ENCODE measurements at places on chromosomes 13 and 19. TPM values are rescaled to one million over a fixed set of nuclear protein-coding genes. Genes with fewer than 3 reads are reported as not detected.

DNA sequence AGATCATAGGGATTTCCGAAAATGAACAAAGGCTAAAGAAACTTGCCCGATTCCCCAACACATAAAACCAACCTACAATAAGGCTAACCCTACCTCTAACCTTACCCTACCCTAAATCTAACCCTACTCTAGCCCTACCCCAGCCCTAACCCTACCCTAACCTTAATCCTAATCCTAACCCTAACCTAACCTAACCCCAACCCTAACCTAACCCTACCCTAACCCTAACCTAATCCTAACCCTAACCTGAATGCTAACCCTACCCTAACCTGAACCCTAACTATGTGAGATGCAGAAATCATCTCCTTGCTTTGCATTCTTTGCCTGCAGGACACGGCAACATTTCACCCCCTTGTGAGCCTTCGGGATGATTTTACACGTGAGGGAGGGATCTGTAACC, 67.6 kb upstream of the SOX1 start:
- no peak for DNase-seq

Gene SPIB
- polyA plus RNA-seq, result 0.43 TPM

DNA sequence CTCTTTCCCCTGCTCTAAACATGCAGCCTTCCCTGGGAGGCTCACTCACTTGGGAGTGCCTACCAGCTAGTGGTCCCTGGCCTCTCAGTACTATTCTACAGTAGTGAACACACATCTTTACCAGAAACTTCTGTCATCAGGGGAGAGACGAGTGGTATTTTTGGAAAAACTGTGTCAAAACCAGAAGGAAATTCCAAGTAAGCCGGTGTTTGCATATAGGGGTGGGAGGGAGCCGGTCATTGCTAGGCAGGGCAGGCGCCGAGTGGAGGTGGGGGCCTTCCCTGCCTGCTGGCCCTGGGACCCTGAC, 7.0 kb downstream of the RPS9 start:
- DNase-seq, result no peak

Gene SHISA2
- 50.0 TPM for polyA plus RNA-seq

- DNase-seq, result no peak
Measured at GRCh38 chr19:48867123-48867745, 1.2 kb downstream of the PLEKHA4 start.

- DNase-seq, result no peak
Measured at GRCh38 chr13:33213024-33213768, 72.4 kb downstream of the STARD13 start.

GRCh38 chr13:91270031-91270430, 77.5 kb upstream of the MIR17HG start:
- no peak for DNase-seq

Gene SULT2A1
- polyA plus RNA-seq, result not detected

- no peak for DNase-seq
Measured at GRCh38 chr13:54415753-54416366, 1387.2 kb downstream of the OLFM4 start.

Gene LENG9
- 1.5 TPM for polyA plus RNA-seq

Gene CABP5
- polyA plus RNA-seq, result not detected

- no peak for DNase-seq
Measured at GRCh38 chr19:3284759-3285646, 60.5 kb downstream of the CELF5 start.

DNA sequence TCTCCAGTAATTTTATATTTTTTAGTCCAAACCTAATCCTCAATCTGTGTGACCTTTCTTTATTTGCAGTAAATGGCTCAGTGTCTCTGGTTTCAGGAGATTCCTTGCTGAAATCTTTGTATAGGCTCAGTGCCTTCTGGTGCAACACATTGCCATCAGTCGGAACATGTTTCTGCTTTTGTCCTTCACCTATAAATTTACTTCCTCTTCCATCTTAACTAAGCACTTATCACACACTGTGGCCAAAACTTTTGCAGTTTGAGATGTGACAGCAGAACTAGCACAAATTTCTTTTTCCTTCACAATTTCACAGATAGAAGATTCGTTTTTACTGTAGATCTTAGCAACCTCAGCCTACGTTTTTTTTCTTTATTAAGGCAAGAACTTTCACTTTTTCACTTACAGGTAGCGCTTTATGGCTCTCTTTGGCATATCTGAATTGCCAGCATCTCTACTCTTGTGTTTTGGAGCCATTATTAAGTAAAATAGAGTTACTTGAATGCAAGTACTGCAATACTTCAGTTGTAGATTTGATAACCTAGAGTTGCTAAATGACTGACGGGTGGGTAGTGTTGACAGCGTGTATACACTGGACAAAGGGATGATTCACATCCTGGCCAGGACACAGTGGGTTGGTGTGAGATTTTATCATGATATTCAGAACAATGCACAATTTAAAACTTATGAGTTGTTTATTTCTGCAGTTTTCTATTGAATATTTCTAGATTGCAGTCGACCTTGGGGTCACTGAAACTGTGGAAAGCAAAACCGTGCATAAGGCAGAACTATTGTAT, 44.3 kb downstream of the NDFIP2 start:
- DNase-seq, result no peak

DNA sequence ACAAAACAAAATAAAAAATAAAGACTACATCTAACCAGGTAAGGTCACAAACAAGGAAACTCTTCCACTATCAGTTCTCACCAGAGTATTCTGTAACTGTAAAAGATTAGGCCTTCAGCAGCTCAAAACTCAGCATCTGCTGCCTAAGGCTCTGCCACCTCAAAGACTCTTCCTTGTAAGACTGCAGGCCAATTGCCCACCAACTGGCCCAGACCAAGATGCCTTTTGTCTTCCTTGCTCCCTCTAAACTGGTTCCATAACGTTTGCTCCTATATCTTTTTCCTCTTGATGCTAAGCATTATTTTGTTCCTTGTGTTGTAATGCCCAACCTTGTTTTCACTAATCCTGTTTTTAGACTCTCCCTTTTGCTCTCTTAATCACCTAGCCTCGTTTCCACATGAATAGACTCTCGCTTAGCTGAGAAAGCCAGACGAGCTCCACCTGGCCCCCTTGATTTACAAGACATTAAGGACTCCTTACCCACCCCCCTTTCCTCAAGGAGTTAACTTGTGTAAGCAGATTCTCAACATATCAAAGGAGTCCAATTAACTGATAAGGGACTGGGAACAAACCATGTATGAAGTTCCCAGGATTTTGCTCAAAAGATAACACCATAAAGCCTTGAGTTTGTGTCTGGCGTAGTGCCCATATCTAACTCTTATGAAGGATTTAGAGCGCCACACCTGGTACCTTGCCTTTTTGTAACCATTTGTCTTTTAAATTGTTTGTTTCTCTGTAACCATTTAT, 1.5 kb downstream of the ZNF814 start:
- no peak for DNase-seq

- peak; percentile 63 for DNase-seq
Measured at GRCh38 chr19:41426952-41427646, at the start of gene B3GNT8. TSS of gene B3GNT8 (minus strand) at chr19:41427374. CDS start at chr19:41426778, 596 bp downstream.

- no peak for DNase-seq
Measured at GRCh38 chr13:23561261-23561660, 9.0 kb upstream of the TNFRSF19 start.

GRCh38 chr13:39486758-39487157, 116.2 kb downstream of the LHFPL6 start:
- no peak for DNase-seq

DNA sequence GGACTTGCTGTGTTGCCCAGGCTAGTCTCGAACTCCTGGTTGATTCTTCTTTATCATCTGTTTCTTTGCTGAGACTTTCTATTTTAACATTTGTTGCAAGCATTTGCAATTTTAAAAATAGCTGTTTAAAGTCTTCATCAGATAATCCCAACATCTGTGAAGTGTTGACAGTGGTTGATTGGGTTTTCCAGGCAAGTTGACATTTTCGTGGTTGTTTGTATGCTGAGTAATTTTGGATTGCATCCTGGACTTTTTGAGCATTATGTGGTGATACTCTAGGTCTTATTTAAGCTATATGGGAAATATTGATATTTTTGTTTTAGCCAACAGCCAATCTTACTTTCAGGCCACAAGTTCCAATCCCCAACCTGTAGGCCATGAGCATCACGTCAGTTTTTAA, 25.1 kb downstream of the AP1M1 start:
- DNase-seq, result no peak

GRCh38 chr19:53819861-53820260, 4.3 kb downstream of the NLRP12 start:
- no peak for DNase-seq

- DNase-seq, result no peak
Measured at GRCh38 chr19:56930647-56931535, 90.4 kb upstream of the PEG3 start.

GRCh38 chr13:113029487-113030258, 60.7 kb downstream of the MCF2L start:
- DNase-seq, result peak; percentile 35

- DNase-seq, result no peak
Measured at GRCh38 chr19:30217461-30217860, 154.7 kb upstream of the ZNF536 start.

DNA sequence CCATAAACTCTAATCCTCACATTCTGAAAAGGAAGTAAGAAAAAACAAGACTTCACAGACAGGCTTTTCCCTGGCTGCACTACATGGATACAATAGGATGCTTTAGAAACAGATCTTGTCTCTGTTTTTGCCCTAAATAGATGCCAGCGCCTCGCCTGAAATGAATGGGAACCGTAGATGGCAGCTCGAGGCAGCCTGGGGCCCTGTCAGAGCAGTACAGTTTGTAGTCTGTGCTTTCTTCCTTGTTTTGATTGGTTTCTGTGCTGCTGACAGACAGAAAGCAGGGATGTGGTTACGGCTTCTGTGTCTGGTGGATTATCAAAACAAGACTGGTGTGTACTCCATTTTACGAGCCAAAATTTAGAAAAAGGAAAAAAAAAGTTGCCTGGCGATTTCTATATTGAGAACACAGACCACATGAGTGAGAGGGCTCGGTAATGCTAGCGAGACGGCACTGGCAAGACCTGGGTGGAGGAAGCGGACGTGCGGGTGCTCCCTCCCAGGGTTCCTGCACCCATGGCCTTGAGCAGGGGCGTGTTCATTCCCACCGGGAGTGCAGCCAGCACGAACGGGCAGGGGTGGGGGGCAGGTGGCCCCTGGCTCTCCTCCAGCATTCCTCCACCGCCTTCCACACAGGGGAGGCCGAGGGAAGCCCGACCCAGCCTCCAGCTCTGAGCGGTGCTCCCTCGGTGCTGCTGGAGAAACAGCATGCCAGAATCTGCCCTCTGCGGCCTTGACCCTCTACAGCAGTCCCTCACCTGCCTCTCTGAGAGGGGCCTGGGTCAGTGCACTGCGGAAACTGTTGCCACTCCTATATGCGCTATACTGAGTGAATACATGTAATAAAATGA, 37.6 kb upstream of the C1QTNF9 start:
- no peak for DNase-seq

DNA sequence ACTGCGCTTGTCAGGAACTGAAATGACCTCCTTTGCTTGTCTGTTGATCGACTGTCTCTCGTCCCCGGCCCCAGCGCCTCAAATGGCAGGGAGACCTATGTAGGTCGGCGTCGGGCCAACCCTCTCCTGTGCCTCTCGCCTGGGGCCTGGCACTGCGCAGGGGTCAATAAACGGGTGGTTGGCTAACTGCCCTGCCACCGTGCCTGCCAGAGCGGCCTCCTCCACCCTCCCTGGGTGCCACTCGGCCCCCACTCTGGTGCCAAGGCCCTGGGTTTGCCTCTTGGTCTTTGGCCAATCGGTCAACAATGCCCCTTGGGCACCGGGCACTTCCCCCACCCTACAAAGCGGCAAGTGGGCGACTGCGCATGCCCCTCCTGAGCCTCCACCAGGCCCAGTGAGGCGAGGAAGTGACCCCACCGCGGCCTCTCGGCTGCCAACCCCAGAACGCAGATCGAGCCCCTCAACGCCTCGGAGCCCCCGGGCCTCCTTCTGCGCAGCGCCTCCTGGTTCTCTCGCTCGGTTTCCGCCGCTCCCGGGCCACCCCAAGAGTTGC, 1.1 kb downstream of the KEAP1 start:
- no peak for DNase-seq

Gene PALM3
- polyA plus RNA-seq, result 0.67 TPM

Gene CYP4F3
- 0.08 TPM for polyA plus RNA-seq

GRCh38 chr19:10769533-10770491, 51.9 kb downstream of the DNM2 start:
- no peak for DNase-seq

Data from muscle of arm (tissue), 14 donors.